ENCODE measurements at places on chromosomes 3 and 15. TPM values are rescaled to one million over a fixed set of nuclear protein-coding genes. Genes with fewer than 3 reads are reported as not detected.
A peak's percentile ranks its signal among the peaks of the same experiment; 100 is the strongest.

GRCh38 chr15:92629975-92630626, 25.5 kb downstream of the FAM174B start:
- no peak for DNase-seq

- DNase-seq, result no peak
Measured at GRCh38 chr3:5918626-5919025, 731.1 kb downstream of the EDEM1 start.

DNA sequence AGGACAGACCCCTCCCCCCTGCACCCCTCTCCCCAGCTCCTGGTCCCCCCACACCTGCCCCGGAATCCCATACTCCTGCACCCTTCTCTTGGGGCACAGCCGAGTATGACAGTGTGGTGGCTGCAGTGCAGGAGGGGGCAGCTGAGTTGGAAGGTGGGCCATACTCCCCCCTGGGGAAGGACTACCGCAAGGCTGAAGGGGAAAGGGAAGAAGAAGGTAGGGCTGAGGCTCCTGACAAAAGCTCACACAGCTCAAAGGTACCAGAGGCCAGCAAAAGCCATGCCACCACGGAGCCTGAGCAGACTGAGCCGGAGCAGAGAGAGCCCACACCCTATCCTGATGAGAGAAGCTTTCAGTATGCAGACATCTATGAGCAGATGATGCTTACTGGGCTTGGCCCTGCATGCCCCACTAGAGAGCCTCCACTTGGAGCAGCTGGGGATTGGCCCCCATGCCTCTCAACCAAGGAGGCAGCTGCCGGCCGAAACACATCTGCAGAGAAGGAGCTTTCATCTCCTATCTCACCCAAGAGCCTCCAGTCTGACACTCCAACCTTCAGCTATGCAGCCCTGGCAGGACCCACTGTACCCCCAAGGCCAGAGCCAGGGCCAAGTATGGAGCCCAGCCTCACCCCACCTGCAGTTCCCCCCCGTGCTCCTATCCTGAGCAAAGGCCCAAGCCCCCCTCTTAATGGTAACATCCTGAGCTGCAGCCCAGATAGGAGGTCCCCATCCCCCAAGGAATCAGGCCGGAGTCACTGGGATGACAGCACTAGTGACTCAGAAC, 9.8 kb downstream of the MAP1A start:
- DNase-seq, result no peak

The HAPLN3 gene
- total RNA-seq, result 3.9 TPM

DNA sequence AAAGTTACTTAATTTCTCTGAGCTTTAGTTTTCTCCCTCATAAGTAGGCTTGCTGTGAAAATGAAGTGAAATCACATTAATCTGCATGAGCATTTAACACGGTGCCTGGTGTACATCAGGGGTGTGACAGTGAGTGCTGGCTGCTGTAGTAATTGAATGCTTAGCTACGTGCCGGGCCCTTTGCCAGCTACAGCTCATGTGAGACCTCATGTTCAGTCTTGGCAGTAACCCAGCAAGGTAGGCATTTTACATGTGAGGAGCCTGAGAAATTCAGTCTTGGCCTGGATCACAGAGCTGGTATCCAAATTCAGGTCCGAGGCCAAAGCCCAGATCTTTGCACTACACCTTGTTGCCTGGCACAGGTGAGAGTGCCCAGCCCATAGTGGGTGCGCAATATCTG, 9.1 kb downstream of the GHRL start:
- no peak for DNase-seq

The SLC12A1 gene
- 0.14 TPM for total RNA-seq

The MRPL3 gene
- total RNA-seq, result 77.5 TPM

DNA sequence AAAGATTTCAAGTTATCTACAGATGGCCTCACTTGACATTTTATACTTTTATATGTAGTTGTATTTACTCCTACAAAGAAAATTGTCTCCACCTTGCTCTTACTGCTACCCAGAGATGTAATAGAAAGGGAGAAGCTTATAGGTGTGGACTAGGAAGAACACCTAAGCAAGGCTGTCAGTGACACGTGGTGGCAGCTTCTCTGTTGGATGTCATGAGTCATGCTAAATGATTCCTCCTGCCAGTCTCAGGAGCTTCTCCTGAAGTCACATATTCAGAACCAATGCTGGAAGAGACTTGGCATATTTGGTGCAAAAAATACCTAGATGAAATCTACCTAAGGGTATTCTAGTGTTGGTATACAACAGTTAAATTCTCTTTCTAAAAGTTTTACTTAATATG, 184.7 kb downstream of the LRRC3B start:
- no peak for DNase-seq

GRCh38 chr3:18112674-18113375, 312.3 kb downstream of the SATB1 start:
- DNase-seq, result no peak

- DNase-seq, result no peak
Measured at GRCh38 chr3:184659797-184660301, 52.0 kb downstream of the MAGEF1 start.

The SLC22A14 gene
- total RNA-seq, result 0.20 TPM

GRCh38 chr3:76900596-76900995, 139.3 kb upstream of the ROBO2 start:
- DNase-seq, result no peak

DNA sequence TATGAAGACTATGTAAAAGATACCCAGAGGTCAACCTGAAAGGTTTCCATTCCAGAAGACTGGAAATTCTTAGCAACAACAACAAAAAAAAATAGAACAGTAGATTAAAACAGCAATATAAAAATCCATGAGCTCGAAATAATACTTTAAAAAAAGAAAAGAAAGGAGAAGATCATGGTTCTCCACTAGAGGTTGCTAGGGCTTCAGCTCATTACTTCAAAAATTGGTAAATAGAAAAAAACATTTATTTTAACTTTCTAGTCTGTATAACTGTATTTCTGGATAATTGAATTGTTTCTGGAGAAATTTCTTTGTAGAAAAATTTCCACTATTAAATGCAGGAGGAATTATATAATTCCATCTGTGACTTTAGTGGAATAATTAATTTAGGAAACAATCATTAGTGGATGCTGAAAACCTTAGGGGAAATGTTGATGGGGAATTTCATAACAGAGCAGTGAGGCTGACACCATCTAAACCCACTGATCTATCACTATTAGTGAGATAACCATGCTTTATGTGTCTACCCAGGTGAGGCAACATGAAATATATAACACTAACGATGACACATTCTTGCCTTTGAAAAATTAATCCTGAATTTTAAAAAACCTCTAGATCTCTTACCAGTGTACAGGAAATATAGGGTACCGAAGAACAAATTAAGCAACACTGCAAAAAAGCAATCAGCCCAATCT, 62.5 kb upstream of the SNRK start:
- DNase-seq, result no peak

DNA sequence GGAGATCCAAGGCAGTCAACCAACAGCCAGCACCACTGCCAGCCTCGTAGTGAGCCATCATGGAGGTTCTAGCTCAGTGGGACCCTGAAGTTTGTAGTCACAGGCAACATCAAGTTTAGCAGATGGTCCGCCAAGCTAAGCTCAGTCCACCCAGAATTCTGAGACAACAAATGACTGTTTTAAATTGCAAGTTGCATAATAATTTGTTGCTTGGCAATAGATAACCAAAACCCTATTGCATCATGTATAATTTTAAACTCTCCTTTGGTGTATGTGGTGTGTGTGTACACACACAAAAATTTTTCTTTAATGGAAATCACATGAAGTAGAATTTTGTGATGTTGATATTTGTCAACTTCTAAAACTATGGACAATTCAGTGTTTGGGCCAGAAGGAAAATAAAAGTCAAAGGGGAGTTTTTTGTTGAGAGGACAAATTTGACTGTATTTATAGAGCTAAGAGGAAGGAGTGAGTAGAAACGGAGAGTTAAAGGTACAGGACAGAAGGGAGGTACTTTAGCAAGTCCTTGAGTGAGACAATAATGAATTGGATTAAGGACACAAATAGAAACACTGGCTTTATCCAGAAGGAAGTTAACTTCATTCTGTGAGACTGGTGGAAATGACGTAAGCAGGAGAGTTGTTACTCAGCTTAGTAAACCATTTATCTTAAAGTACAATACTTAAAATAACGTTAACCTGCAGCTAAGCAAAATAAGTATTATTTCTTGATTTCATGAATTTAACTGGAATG, 83.6 kb downstream of the NCEH1 start:
- DNase-seq, result no peak

- no peak for DNase-seq
Measured at GRCh38 chr15:23629234-23629805, 18.3 kb downstream of the MAGEL2 start.

GRCh38 chr3:126100269-126100633, 16.3 kb upstream of the SLC41A3 start:
- peak; percentile 6 for DNase-seq

DNA sequence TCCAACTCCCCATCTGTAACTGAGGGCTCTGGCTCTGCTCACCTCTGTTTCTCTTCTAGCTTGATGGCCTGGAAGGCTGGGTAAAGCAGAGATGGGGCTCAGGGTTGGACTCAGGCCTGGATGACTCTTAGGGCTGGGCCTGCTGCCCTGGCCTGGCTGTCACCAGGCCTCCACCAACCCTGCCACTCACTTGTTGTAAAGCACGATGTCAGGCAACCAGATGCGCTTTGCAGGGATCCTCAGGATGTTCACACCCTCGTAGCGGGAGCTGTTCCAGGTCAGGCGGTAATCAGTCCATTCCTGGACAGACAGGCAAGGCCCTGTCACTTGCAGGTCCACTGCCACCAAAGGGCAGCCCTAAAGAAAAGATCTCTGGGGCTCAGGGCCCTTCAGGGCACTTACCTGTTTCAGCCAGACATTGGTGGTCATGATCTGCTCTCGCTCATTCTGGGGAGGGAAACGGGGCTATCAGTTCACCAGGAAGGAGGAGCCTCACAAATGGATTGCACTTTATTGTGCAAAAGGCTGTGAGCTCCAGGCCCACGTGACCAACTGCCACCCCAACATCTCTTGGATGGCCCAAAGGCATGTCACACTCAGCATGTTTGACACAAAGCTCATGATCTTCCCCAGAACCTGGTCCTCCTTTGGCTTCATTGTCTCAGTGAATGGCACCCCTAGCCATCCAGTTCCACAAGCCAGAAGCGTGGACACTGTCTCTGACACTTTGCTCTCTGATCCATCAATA, 9.9 kb downstream of the CHRNB4 start:
- DNase-seq, result no peak

DNA sequence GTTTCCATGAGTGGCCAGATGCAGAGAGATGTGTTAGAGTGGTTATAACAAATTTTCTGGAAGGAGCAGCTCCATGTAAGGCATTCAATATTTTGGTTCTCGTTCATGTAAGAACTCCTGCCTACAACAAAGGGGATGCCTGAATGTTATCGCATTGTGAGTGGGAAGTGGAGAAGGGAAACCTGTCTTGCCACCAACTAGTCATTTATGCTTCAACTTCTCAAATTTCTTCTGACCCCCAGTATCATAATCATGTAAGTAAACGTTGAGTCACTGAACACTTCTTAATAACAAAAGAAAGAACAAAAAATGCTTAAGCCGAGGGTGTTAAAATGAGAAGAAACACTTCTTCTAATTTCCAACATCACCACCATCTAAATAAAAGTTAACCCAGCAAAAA, 62.0 kb upstream of the MRPL3 start:
- DNase-seq, result no peak

DNA sequence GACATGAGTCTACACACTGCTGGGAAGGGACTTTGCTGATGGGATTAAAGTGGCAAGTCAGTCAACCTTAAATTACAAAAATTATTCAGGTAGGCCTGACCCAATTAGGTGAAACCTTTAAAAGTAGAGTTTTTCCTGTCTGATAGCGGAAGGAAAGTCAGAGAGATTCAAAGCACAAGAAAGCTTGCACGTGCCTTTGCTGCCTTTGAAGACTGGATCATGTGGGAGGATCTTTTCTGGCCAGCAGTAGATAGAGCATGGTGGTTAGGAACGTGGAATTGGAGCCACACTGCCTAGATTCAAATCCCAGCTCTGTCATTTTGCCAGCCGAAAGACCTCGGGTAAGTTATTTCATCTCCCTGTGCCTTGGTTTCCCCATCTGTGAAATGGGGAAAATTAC, 265.8 kb upstream of the PROK2 start:
- no peak for DNase-seq

Data from mesothelial cell of epicardium (in vitro differentiated cells).